ENCODE measurements at places on chromosomes 5 and 9.

DNA sequence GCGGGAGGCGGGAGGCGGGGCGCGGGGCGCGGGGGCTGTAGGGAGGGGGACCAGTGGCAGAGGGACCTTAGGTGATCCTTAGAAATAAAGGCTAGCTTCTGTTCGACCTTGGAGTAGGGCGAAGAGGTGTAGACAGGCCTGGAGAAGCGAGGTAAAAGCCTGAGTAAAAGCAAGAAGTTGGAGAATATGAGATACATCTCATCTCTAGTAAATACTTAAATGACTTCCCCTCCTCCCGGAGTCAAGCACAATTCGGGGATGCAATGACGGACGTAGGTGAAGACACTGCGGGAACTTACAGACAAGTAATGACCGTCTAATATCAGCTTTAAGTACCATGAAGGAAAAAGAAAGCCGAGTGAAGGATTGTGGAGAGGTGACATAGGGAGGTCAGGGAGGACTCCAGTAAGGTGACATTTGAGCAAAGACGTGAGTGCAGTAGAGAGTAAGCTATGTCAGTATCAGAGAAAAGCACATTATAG, 466 bp downstream of the SMC2 start:
- DNase-seq: no peak

DNA sequence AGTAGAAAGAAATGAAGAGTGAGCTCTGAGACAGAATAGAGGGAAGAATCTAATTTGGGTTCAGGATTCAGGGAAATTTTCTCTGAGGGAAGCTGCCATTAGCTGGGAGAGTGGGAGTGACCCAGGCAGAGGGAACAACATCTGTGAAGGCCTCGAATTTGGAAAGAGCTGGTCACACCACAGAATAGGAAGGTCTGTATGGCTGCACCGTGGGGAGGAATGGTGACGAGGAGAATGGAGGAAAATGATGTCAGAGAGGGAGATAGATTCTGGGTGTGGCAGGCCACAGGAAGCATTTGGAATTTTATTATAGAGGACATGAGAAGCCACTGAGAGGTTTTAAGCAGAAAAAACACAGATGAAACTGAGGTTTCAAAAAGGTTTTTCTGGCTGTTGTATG, 98.5 kb downstream of the MAMDC2 start:
- DNase-seq: no peak

DNA sequence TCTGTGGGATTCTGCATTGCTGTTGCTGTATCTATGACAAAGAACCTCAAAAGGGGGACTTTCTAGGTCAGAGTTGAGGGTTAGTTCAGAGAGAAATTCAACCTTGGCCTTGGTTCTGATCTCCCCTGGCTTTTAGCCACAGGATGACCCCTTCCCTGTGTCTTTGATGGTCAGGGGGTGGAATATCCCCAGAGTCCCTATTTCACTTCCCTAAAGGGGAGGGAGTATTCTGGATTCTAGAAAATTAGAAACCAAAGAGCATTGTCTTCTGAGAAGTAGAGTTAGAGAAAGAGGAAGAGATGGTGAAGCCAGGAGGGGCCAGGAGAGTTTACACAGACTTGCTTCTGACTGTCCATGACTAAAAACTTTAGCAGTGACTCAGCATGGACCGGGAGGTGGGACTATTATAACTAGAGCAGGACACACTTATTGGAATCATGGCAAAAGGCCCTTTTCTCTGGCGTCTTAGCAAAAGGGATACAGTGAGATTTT, 56.2 kb upstream of the LPAR1 start:
- DNase-seq: no peak

DNA sequence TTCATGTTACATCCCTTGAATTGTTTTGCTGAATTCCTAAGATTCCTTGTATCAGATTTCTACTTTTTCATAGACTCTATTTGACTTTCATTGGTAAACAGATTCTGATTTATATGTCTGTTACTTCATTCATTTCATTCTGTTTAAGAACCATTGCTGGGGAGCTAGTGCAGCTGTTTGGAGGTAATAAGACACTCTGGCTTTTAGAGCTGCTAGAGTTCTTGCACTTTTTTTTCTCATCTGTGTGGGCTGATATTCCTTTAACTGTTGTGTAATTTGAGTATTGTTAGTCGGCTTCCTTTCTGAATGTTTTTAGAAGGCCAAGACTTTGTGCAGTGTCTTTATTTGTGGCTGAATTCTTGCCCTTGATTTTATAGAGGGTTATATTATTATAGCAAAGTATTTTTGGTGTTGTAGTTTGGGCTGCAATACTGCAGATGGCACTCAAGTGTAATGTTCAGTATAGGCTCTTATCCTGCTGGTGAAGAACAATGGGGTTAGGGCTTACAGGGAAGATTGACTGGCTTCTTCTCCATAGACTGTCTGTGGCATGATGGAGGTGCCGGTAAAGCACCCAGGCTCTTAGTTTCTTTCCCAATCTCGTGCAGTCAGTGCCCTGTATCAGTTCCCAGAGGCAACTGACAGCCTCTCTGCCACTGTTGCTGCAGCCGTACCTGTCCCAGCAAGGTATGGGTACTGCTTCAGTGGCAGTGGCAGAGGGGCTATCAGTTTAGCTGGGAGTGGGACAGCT, 162.2 kb downstream of the OXCT1 start:
- peak; percentile 22 for DNase-seq

GRCh38 chr5:2700876-2701275, 50.6 kb downstream of the IRX2 start:
- DNase-seq: no peak

GRCh38 chr9:118729981-118730380, 639.3 kb downstream of the BRINP1 start:
- no peak for DNase-seq

- no peak for DNase-seq
Measured at GRCh38 chr5:123873846-123874245, 361.9 kb downstream of the CSNK1G3 start.

DNA sequence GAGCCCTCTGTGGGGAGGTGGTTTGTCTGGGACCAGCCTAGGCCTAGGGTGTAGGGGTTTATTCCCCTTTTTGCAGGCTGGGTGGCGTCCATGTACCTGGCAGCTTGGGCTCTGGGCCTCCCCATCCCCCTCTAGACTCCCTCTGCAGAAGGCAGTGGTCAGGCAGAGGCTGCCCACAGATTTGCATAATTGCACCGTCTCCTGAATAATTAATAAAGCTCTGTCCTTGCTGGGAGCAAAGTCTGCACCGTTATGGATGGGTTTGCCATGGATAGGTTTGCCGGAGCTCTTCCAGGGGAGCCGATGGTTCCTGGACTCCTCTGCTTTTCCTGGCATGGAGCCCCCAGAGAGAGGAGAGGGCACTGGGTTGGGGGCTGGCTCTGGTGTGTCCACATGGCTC, 60.4 kb downstream of the DAB2IP start:
- no peak for DNase-seq

- no peak for DNase-seq
Measured at GRCh38 chr5:13653709-13654108, 290.8 kb downstream of the DNAH5 start.

- no peak for DNase-seq
Measured at GRCh38 chr5:91302958-91303357, 80.2 kb downstream of the ARRDC3 start.

GRCh38 chr9:112145886-112146285, 29.2 kb downstream of the SUSD1 start:
- peak; percentile 22 for DNase-seq

DNA sequence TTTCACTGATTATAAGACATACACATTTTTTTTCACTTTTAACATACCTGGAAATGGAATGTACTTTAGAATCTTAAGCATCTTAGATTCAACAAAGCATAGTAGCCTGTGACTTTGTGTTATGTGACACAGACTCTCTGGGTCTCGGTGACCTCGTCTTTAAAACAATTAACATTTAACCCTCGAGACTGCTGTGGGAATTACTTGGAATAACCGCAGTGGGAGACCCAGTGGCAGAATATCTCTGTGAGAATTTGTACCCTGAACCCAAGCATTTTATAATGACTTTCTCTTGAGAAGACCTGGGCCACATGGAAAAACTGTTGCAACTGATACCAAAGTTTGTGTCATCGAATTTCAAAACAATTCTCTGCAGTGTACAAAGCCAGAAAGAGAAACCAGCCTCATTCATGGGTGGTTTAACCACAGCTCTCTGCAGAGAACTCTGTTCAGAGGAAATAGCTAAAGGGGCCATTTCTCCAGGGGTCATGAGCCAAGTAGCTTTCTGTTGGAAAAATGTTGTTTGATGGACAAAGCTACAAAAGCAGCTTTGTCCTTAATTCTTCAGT, 10.0 kb upstream of the RETREG1 start:
- no peak for DNase-seq

DNA sequence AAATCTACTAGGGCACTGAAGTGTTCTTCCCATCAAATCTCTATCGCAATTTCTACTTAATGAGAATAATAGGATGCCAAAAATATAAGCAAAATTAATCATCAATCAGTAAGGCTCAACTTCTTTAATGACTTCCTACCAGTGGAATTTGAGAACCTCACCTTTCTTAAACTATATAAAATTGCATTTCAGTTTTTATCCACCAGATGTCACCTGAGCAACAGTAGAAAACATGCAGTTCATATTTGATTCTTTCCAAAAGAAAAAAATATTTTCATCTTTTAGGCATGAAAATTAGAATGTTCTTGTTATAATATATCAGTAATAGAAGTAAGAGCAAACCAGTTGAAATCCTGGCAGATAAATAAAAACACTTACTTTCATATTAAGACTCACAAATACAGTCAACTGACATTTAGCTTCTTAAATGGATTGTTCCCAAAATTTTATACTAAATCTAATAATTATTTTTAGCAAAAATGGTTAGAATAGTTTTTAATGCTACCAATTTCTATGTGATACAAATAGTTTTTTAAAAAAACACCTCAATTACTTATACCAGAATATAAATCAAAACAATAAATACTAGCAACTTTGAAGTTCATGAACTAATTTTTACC, 13.4 kb upstream of the CCDC112 start:
- DNase-seq: no peak

DNA sequence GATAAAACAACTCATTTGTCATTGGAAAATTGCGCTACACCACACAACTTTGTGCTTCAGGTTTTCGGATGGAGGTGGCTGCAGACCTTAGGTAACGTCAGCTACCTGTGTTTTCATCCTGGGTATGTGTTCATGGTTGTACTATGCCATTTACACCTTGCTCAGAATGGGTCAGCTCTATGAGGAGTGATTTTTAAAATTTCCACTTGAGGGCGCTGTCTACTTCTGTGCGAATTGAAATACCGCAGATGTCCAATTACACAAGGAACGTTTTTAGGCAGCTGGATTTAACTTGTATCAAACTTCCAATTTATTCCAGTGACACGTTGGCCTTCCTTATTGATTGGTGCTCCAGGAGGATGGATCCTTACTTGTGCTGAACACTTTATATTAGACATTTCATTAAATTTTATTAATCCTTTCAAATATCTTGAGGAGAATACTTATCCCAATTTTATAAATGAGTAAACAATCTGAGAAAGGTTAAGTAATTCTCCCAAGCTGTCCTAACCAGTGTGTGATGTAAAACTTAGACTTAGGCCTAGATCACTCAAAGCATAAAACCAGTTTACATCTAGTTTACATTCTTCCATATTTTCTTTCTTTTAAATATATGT, 23.4 kb downstream of the DMRTA1 start:
- DNase-seq: no peak

DNA sequence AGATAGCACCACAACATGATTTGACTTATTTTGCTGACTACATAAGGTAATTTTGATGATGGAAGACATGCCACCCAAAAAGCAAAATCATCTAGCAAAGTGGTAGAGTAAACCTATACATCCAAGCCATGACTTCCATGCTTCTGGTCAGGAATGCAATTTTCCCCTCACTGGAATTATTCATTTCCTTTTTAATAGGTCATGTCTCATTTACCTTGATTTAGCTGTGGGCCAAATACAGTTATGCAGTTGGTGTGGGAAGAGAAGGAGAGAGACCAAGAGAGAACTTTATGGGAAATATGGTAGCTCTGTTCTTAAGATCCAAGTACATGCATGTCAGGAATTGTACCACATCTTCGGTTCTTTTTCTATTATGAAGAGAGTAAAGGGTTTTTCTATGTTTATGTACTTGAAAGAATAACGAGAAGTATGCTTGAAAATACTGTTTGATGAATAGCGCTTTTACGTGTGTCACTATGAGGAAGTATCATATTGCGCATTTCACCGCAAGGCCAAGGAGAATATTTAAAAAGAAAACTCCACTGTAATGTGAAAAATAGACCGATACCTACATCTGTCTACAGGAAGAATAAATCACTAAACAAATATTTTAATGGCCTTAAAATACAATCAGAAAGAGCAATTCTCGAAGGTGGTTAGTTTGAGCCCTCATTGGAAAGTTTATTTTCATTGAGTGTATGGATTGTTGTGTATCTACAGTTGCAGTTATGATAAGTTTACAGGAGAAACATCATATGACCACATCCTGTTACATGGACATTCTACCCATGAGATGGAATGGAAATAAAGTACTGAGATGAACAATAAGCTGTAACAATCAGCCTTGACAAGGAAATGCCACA, 134.0 kb downstream of the FOXD1 start:
- DNase-seq: no peak

GRCh38 chr9:91210318-91210717, 151.4 kb downstream of the AUH start:
- DNase-seq: no peak

GRCh38 chr9:7387840-7388239, 411.7 kb downstream of the DMAC1 start:
- no peak for DNase-seq

- no peak for DNase-seq
Measured at GRCh38 chr9:110758201-110758600, 89.6 kb downstream of the MUSK start.

- no peak for DNase-seq
Measured at GRCh38 chr5:150636391-150637244, 3.8 kb upstream of the SYNPO start.

DNA sequence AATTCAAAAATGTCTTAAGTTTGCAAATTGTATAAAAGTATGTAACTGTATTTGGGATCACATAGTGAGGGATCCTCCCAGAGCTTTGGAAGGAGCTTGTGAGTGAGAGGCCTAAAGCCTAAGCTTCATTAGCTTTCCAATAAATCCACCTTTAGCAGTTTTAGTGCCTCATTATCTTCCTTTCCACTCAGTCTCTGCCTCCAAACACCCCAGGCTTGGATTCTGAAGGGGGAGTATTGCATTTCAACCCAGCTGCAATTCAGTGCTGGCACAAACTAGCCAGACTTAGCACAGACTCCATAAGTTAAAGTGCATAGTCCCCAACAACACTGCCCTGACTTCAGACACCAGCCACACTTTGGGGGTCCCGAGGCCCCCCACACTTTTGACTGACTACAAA, 113.5 kb downstream of the SMARCA2 start:
- no peak for DNase-seq

- no peak for DNase-seq
Measured at GRCh38 chr5:170293273-170293672, 4.3 kb downstream of the LCP2 start.

GRCh38 chr9:90702441-90702955, 59.9 kb upstream of the DIRAS2 start:
- no peak for DNase-seq

Measured in iPS DF 6.9 (cell line).